ENCODE measurements at places on chromosomes 1 and 21. TPM values are rescaled to one million over a fixed set of nuclear protein-coding genes. Genes with fewer than 3 reads are reported as not detected.

CHI3L2 gene
- total RNA-seq: 3.2 TPM

DENND2D gene
- 4.7 TPM for total RNA-seq

DNA sequence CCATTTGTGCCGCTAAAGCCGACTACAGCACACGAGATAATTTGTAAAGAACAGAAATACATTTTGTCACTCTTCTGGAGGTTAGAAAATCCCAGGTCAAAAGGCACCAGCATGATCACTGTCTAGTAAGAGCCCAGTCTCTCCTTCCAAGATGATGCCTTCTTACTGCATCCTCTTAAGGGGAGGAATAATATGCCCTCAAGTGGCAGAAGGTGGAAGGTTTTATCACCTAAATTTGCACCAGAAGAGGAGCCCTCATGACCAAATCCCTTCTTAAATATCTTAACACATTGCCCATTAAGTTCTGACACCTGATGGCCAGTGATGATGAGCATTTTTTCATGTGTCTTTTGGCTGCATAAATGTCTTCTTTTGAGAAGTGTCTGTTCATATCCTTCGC is 326.7 kb upstream of the RGS18 start:
- DNase-seq: no peak

- peak; percentile 64 for DNase-seq
Measured at GRCh38 chr1:156623946-156624813, 5.0 kb downstream of the HAPLN2 start.

- DNase-seq: peak; percentile 7
Measured at GRCh38 chr1:59879574-59879973, 47.0 kb downstream of the CYP2J2 start.

DNA sequence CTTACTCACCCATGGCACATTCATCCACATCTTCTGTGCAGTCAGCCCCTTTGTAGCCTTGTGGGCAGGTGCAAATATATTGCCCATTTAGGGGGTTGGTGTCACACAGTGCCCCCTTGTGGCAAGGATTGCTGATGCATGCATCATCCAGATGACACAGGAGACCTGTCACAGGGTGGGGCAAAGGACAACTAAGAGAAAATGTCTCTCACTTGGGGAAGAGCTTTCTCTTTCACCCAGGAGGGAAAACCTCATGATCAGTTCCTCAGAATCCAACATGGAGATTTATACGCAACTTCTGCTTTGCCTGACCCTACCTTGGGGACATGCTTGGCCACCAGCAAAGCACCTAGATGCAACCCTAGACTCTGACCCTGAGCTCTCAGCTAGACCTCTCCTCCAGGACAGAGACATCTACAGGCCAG is 71.8 kb upstream of the ADAM30 start:
- peak; percentile 52 for DNase-seq

- no peak for DNase-seq
Measured at GRCh38 chr1:94725566-94725965, 94.6 kb upstream of the SLC44A3 start.

SPRR4 gene
- total RNA-seq: not detected

DNA sequence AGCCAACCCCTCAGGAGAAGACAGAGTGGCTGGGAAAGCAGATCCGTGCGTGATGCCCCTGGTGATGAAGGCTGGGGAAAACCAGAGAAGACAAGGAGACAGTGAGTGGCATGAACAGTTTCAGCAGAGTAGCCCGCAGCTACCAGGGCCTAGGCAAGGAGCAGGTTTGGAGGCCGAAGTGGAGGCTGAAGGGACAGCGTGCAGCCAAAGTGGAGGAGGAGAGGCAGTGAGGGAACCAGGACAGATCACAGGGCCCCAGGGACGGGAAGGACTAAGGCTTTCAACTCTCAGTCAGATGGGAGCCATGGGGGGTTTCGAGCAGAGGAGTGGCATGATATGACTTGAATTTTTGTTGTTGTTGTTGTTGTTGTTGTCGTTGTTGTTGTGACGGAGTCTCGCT is 59.9 kb upstream of the SELENON start:
- DNase-seq: no peak

DNA sequence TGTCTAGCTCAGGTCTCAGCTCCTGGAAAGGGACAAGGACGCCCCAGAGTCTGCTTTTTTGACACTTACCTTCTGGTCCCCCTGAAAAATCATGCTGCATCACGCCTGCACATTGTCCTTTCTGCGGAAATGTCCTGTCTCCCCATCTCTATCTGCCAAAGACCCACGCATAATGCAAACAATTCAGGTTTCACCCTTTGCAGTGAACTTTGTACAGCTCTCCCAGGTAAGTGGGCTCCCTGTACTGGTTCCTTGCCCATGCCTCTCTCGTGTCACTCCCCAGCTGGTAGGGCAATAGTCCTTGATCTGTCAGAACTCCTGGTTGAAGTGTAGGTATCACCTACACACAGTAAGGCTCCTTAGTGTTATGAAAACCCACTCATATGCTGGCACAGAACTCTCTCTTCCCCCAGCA is 102.9 kb upstream of the IRF2BP2 start:
- DNase-seq: no peak

GRCh38 chr1:166272155-166272554 is 105.4 kb upstream of the FAM78B start:
- no peak for DNase-seq
